ENCODE measurements at places on chromosomes 13 and 19.

DNA sequence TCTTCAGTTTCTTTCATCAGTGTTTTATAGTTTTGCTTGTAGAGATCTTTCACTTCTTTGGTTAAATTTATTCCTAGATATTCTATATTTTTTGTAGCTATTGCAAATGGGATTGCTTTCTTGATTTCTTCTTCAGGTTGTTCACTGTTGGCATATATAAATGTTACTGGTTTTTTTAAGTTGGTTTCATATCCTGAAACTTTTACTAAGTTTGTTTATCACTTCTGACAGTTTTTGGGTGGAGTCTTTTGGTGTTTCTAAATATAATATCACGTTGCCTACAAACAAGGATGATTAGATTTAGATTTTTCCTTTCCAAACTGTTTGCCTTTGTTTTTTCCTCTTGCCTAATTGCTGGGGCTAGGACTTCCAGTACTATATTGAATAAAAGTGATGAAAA lies 109.7 kb downstream of the PAN3 start:
- no peak for DNase-seq

DNA sequence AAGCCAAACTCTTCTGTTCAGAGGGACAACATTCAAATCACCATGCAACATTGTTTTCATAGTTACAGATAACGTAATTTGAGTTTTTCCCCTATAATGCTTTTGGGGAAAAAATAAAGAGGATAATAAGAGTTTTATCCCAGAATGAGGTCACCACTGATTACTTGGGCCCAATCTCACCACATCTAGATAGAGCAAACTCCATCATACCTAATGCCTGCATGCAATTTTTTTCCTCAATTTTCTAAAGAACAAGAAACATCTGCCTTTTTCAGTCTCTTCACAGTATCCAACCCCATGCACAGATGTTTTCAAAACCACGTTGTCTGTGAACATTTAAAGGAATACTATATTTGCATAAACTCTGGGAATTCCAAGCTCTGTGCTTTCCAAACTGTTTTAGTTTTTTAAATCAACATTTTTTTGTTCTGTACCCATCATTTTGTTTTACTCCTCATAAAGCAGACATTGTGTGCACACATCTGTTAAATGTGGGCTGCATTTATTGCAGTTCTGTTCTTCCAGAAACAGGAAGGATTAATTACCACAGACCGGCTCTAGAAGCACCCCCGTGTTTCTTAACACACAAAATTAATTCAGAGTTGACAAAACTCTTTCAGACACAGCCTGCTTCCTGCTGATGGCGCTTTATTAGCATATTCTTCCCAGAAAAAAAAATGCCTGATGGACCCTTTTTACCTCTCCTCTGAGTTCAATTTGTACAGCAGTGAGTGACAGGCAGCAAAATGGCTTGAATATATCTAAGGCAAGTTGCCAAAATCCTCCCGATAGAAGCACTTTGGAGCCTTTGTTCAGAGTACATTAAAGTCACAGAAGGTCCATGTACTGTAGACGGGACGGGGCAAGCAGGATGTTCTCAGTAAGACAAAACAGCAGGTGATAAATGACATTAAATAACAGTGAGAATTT lies 1171.9 kb downstream of the EFNB2 start:
- no peak for DNase-seq

- no peak for DNase-seq
These were observed 12.7 kb upstream of the GAS6 start for GRCh38 chr13:113876346-113877148.

GRCh38 chr13:52187029-52187423 lies 27.6 kb upstream of the NEK3 start:
- no peak for DNase-seq

GRCh38 chr19:6498294-6499036 lies 3.6 kb downstream of the TUBB4A start:
- DNase-seq, result no peak

DNA sequence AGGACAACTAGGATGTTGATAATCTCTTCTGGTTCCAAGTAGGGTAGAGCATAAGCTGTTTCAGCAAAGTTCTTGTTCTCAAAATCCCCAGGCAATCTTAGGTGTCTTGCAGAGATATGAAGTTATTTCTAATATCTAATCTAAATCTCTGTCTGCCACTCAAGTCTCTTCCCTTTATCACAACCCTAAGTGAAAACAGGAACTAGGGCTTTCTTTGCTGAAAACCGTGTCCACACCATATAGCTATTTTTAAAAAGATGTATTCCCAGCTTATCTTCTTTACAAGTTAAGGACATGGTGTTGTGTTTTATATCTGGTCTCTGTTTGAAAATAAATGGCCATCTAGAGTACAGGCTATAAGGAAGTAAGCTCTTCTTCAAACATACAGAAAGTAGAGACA lies 11.3 kb upstream of the RNASEH2B start:
- no peak for DNase-seq

DNA sequence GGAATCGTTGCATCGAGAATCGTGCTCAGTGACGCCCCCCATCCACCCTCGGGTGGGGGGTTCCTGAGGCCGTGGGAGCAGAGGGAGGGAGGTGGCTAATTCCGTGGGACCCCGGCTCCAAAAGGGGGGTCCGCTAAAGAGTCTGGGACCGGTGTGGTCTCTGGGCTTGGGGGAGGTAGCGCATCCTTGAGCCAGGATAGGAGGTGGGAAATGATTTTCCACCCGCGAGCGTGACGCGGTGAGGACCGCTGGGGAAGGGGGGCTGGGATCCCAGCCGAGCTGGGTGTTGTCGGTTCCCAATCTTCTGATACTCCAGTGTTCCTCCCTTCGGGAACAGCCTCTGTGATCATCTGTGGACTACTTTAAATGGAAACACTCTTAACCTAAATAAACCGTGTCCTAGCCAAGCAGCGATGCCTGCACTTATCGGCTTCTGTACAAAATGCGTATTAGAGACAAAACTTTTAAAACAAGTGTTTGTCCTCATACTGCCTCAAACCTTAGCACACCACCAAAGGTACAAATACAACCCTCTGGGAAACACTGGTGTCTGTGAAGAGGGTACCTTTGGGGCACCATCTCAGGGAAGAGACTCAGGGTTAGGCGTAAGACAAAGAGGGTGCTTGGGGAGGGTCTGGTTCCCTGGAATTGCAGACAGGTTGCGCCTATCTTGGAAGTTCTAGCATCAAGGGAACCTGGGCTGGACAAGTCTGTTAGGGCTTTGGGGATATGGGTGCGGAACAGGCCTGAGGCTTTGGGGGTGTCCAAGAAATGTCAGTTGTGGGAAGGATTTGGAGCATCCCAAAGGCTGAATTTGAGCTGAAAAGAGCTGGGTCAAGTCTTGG lies 16.0 kb downstream of the KCNC3 start:
- no peak for DNase-seq

DNA sequence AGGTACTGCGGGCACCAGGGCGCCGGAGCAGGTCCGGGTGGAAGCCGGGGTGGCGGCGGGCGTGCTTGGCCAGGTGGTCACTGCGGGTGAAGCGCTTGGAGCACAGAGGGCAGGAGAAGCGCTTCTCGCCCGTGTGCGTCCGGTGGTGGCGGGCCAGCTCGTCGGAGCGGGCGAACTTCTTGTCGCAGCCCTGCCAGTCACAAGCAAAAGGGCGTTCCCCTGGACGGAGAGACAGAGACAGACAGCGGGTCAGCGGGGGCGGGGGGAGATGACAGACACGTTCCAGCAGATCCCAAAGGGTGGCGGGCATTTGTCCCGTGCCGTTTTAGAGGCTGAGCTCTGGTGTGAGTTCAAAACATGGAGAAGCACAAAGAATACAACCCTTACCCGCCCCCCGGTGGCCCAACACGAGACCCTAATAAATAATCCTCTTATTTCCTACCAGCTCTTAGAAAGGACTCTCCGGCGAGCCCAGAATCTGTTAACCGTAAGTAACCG lies 6.3 kb upstream of the REXO1 start:
- no peak for DNase-seq

GRCh38 chr13:75694722-75695121 lies 58.6 kb downstream of the LMO7 start:
- no peak for DNase-seq

- DNase-seq, result no peak
These were observed 1646.2 kb upstream of the SPRY2 start for GRCh38 chr13:81987159-81987558.

DNA sequence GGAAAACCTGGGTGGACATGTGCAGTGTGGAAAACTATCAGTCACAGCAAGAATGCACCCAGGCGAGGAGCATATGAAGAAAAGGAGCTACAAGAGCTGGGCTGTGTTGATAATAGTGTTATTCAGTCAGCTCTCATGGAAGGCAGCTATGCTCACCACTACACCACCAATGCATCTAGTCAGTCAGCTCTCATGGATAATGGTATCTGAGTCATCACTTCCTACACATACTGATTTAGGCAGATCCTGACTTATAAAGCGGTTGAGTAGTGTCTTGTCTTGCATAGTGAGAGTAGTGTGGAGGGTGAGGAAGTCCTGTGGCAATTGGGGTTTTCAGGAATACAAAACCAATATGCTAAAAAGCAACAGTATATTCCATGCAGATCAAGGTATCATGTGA lies 9.1 kb upstream of the ZNF160 start:
- DNase-seq, result no peak

- no peak for DNase-seq
These were observed 91.4 kb downstream of the RBM26 start for GRCh38 chr13:79314652-79315051.

DNA sequence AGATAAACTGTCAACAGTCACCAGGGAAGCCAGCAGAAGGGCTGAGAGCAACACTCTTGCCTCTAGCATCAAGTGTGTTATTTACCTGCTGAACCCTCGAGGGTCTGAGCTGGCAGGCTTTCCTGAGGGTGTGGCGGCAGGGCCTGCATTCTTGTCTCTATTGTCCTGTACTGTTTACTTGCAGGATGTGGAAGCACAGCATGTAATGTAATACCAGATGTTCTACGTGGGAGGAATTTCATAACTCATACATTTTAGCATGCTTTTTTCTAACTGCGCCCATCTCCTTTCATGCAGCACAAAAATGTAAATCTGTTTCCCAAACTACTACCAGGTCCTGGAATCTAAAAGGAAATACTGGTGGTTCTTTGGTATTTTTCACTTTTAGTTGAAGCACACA lies 153.1 kb downstream of the RGCC start:
- peak; percentile 95 for DNase-seq

DNA sequence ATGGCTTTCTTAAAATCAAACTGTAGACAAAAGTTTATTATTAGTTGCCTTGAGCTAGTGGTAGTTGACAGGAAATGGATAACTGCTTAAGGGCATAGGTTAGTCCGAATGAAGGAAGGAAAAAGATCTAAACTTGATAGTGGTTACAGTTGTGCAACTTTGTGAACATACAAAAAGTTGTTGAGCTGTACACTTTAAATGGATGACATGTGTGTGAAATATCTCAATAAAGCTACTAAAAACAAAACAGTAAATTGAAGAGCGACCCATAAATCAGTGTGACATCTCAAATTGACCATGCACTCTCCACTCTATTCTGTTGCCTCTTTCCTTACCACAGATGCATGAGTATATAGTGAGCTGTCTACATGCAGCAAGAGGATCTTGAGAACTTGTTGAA lies 1757.8 kb downstream of the PCDH9 start:
- peak; percentile 24 for DNase-seq

- DNase-seq, result no peak
These were observed 102.2 kb upstream of the TUBA3C start for GRCh38 chr13:19283836-19284235.

GRCh38 chr19:4534836-4535658 lies at the start of gene PLIN5:
PLIN5 (minus strand) TSS chr19:4535224; CDS start chr19:4534074, 1,150 bp downstream.
- DNase-seq, result no peak

Data from AG09309 (cell line).